IMR-90 (cell line): ENCODE measurements at places on chromosomes 2 and 18. TPM values are rescaled to one million over a fixed set of nuclear protein-coding genes. Genes with fewer than 3 reads are reported as not detected.

The E2F6 gene
- 10.9 and 11.7 TPM in 2 replicates for total RNA-seq

DNA sequence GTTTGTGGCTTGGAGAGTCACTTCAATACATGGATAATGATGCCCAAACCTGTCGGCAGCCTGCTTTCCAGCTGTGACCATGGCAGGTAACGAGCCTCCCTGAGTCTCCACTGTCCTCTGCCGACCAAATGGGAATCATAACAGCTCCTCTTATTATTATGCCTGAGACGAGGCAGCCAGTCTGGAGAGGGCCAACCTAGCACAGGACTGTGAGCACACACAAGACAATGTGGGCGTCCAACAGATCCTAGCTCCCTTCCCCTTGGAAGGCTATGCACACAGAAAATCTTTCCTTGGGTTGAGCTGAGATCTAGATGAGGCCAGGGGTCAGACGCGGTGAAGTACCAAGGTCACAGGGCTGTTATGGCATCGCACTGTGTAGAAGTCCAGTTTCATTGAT lies 890 bp upstream of the SLC4A3 start:
- no peak for DNase-seq

The ALLC gene
- total RNA-seq = not detected in 2 replicates

- DNase-seq = peak; percentile 89
These were observed 1.3 kb downstream of the AMMECR1L start for GRCh38 chr2:127884436-127884835.

- no peak for DNase-seq
These were observed 290.4 kb upstream of the RBMS1 start for GRCh38 chr2:160784034-160784433.

DNA sequence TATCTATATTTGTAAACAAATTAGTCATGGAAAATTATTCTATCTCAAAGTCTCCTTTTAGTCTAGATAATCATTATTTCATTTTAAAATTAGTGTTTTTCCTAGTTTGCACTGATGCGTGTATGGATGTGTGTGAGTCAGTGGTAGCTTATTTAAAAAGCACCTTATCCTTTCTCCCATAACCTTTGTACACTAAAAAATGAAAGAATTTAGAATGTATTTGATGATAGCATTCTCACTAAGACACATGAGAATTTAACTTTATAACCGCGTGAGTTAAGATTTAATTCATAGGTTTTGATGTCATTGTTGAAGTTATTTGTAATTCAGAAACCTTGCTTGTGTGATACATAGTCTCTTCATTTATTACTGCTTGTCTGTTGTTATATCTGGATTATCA lies 81.7 kb downstream of the ACSL3 start:
- no peak for DNase-seq

The TSHZ1 gene
- total RNA-seq = 9.2 and 10.0 TPM in 2 replicates

DNA sequence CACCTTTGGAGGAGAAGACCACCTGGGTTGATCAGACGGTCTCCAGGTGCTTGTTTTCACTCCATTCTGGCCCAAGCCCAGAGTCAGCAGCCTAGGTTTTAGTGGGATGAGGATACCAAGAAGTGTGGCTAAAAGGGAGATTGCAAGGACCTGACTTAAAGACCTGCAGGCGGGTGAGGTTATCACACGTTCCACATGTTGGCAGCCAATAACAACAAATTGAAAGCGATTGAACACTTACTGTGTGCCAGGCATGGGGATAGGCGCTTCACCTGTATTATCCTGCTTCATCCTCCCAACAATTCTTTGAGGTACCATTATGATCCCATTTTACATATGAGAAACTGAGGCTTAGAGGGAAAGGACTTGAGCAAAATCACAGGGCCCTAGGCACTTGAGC lies 5.0 kb downstream of the ARL4C start:
- DNase-seq = no peak

- DNase-seq = peak; percentile 87
These were observed 31.2 kb downstream of the SCN9A start for GRCh38 chr2:166344286-166345113.

The ZNF519 gene
- 3.3 and 4.7 TPM in 2 replicates for total RNA-seq

The SKA1 gene
- total RNA-seq = 5.9 and 13.9 TPM in 2 replicates

The REL gene
- total RNA-seq = 4.3 and 5.3 TPM in 2 replicates

The PSTPIP2 gene
- 10.4 and 14.4 TPM in 2 replicates for total RNA-seq

GRCh38 chr2:120984046-120984445 lies 248.4 kb downstream of the GLI2 start:
- DNase-seq = no peak

DNA sequence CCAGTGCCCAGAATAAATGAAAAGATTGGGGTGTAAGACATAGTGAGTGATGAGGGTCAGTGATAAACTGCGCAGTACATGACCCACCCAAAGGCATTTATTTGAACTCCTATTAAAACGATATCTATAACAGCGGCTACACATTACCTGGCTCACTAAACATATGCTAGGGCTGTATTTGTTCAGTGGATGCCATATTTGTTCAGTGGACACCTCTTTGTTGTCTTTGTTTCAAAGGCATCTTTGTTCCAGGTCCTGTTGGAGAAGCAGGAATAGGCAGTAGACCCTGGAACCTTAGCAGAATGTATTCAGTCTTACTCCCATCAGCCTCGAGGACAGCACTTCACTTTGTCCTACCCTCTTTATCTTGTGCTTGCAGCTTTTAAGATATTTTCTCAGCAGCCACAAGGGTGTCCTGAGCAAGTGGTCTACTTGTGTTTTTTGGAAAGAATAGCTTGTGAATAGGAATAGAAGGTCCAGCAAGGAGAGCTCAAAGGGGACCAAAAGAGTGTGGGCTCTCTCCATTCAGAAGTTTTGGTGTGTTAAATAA lies 650.8 kb upstream of the FANCL start:
- no peak for DNase-seq

The STAMBP gene
- 33.9 and 38.7 TPM in 2 replicates for total RNA-seq

The SP5 gene
- not detected in 2 replicates for total RNA-seq

The MSH2 gene
- total RNA-seq = 22.6 and 33.3 TPM in 2 replicates

The SPP2 gene
- total RNA-seq = not detected in 2 replicates

DNA sequence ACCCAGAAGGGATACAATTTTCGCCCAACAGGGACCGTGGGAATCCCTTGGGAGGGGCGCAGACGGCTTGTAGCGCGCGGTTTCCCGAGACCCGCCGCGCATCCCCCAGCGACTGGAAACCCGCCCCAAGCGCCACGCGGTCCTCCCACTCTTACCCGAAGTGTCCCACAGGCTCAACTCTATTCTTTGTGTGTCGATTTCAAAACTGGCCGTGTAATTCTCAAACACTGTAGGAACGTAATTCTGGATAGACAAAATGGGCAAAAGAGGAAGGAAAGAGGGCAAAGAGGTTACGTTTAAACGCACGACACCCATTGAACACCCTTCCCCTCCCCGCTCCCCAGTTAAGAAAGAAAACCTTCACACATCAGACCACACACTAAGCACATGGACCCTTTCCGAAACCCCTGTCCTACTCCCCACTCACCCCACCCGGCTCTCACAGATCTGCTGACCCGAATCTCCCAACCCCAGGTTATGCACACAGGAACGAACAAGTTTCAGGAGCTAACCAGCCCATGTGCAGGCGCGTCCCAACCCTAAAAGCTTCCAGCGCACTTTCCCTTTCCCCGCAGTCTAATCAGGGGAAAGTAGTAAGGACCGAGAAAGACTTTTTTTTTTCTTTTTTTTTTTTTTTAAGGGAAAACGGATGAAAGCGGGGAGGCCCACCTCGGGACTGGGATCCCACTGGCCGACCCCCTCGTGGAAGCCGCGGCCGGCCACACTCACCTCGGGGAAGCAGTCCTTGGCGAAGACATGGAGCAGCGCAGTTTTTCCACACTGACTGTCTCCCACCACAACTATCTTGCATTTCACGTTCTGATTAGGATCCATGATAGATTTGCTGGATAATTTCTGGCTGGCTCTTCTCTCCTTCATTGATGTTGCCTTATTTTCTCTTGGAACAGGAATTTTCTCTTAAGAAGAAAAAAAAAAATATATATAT lies 655 bp downstream of the RND3 start:
- DNase-seq = peak; percentile 24

The SYT4 gene
- total RNA-seq = not detected in 2 replicates

The SF3B6 gene
- 143 and 224 TPM in 2 replicates for total RNA-seq

The ARHGEF4 gene
- 2.7 and 3.3 TPM in 2 replicates for total RNA-seq

GRCh38 chr2:59622599-59623308 lies 930.7 kb downstream of the BCL11A start:
- no peak for DNase-seq

- peak; percentile 26 for DNase-seq
These were observed 3.5 kb downstream of the SNTG2 start for GRCh38 chr2:953975-954686.

- no peak for DNase-seq
These were observed 242.1 kb upstream of the HS6ST1 start for GRCh38 chr2:128560718-128561117.

The TUBA3D gene
- not detected in 2 replicates for total RNA-seq

DNA sequence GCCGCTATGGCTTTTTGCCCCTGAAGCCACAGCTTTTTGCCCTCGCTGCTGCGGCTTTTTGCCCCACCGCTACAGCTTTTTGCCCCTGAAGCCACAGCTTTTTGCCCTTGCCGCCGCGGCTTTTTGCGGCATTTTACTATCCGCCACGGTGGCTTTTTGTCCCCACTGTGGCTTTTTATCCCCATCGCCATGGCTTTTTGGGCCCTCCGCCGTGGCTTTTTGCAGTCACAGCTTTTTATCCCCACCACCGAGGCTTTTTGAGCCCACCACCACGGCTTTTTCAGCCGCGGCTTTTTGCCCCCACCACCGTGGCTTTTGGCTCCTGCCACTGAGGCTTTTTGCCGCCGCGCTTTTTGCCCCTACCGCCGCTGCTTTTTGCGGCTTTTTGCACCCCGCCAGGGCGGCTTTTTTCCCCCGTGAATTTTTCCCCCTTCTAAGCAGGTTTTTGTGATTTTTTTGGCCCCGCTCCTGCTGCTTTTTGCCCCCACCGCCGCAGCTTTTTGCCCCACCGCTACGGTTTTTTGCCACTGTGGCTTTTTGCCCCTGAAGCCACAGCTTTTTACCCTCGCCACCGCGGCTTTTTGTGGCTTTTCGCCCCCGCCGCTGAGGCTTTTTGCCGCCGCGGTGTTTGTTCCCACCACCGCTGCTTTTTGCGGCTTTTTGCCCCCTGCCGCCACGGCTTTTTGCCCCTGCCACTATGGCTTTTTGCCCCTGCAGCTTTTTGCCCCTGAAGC lies 2797.2 kb upstream of the TEKT4 start:
- no peak for DNase-seq

DNA sequence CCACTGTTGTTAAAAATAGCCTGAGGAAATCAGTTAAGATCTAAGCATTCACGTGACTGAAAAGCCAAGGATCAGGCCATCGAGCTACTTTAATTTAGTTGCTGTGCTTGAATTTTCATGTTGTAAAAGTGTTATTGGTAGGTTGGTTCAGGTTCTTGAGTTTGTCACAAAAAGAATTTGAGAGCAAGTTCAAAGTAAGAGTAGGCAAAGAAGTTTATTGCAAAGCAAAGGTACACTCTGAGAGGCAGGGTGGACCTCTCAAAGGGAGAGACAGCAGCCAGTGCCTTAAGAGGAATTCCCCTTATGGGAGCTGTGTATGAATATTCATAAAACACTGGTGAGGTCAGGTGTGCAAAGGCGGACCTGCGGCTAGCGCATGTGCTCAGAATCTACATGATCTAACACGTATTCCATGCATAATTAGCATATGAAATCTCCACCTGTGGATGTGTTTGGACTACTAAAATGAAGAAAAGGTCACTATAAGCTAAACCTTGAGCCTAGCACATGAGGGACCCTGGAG lies 236.5 kb downstream of the NDUFA10 start:
- no peak for DNase-seq
